Left lung (tissue), 14 donors: ENCODE measurements at places on chromosomes 16 and 17. TPM values are rescaled to one million over a fixed set of nuclear protein-coding genes. Genes with fewer than 3 reads are reported as not detected.

Gene GLTPD2
- polyA plus RNA-seq = 0.74 TPM

Gene DBNDD1
- 9.4 TPM for polyA plus RNA-seq

Gene TBX21
- 0.25 TPM for polyA plus RNA-seq

Gene EME1
- polyA plus RNA-seq = 11.7 TPM

Gene NUP88
- polyA plus RNA-seq = 66.8 TPM

GRCh38 chr16:50459496-50460080, 88.6 kb upstream of the NKD1 start:
- DNase-seq = no peak

- peak; percentile 84 for DNase-seq
These were observed 58.4 kb downstream of the EPN2 start for GRCh38 chr17:19295473-19296135.

DNA sequence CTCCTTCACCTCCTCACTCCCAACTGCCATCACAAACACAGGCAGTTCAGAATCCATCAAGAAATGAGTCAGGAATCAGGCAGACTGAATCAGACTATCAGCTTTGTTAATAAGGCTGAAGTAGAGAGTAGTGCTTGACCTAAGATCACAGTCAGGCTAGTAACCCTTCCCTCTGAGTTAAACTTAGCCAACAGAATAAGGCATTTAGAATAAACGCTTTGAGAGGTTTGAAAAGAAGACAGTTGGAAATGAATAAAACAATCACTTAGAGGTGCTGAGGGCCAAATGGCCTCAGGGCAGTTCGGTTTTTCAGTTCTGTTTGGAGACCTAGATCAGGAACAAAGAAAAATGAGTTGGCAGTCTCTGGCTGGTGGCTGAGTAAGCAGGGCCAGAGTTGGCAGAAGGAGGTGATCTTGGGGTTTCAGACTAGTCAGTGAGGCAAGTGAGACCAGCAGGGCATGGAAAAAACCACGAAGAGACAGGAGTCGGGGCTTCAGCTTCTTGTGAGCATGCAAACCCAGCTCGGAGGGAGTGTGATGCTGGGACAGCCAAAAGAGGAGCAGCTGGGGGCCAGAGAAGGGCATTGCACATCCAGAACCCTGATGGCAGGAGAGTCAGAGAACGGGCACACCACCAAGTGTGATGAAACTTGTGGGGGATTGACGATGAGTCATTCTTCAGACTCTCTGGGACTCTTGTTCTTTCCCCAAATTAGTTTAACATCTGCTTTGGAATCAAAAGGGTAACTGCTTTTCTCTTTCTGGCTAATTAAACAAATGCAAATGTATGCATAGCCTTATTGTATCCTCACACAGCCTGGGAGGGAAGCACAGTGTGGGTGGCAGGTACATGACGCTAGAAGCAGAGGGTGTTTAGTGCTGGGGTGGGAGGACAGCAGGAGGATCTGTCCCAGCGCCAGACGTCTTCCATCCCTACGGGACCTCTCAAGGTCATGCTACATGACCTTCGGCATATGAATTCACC, 54.8 kb downstream of the SPECC1 start:
- DNase-seq = peak; percentile 23

- DNase-seq = no peak
These were observed 27.6 kb downstream of the FOXL1 start for GRCh38 chr16:86605950-86606349.

DNA sequence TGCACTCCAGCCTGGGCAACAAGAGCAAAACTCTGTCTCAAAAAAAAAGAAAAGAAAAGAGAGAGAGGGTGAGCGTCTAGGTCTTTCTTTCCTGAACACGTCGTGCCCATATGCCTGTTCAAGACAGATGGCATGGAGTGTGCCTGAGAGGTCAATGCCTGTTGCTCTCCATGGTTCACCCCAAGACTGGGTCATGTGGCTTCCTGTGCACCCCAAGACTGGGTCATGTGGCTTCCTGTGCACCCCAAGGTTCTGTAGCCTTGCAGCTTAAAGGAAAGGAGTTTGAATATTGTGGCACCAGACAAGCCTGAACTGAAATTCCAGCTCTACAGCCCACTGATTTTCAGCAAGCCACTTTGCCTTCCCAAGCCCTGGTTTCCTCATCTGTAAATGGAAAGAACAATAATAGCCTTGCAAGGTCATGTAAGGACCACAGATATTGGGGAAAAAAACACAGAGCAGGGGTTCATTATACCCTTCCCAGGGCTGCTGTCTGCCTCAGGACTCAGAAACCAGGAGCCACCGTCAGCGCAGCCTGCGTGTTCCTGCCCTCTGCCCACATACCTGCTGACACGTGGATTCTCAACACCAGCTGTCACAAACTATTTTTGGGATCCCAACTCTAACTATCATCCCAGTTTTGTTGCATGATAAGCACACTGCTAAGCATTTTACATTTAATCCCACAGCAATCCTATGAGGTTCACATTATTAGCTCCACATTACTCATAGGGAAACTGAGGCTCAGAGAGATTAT, 18.0 kb upstream of the NAGS start:
- no peak for DNase-seq

- DNase-seq = no peak
These were observed 7.3 kb upstream of the SREBF1 start for GRCh38 chr17:17844079-17844478.

DNA sequence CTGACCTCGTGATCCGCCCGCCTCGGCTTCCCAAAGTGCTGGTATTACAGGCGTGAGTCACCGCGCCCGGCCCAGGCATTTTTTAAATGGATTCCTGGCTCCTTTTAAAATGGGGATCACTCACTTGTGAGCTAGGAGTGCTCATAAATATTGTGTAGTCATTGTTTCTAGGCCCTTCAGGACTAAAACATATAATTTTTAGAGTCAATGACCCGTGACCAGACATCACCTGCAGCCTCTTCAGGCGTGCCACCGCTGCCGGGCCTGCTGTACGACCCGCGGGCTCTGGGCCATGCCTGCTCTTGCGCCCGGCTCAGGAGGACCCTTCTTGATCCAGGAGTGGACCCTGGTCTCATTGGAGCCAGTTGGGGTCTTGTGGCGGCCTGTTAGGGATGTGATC, 30.8 kb downstream of the EFCAB5 start:
- DNase-seq = no peak

GRCh38 chr17:63116967-63117830, 151.2 kb downstream of the TANC2 start:
- no peak for DNase-seq

GRCh38 chr16:56789360-56789759, 59.4 kb downstream of the NUP93 start:
- DNase-seq = no peak

DNA sequence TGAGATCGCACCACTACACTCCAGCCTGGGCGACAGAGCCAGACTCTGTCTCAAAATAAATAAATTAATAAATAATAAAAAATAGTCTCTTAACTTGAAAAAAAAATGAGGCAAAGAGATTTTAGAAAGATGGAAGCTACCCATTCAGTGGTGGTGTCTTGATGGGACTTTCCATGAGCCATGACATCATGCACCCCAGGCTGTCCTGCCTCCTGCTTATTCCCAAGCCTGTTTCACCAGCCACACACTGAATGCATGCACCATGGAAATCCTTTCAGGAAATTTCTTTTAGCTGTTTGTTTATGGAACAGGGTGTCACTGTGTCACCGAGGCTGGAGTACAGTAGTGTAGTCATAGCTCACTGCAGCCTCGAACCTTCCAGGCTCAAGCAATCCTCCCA, 8.9 kb upstream of the DLX3 start:
- DNase-seq = no peak

DNA sequence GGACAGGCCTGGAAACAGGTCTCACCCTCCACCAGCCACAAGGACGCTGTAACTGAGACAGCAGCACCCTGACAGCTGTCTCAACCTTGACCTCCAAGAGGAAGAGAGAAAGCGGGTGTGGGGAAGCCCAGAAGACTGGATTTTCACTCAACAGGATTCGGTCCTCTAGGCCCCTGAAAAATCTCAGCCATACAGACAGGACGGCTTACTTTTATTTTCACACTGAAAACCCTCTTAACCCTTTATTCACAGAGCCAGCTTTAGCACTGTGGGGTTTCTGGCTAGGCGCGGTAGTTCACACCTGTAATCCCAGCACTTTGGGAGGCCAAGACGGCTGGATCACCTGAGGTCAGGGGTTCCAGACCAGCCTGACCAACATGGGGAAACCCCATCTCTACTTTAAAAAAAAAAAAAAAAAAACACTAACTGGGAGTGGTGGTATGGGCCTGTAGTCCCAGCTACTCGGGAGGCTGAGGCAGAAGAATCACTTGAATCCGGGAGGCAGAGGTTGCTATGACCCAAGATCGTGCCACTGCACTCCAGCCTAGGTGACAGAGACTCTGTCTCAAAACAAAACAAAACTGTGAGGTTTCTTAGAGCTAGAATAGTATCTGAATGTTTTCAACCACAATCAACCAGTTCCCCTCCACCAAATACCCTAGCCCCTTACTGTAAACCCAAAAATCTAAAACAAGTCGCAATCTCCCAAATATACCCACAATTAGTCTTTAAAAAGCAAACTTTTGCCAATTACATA, 5.3 kb downstream of the ANKRD11 start:
- no peak for DNase-seq

DNA sequence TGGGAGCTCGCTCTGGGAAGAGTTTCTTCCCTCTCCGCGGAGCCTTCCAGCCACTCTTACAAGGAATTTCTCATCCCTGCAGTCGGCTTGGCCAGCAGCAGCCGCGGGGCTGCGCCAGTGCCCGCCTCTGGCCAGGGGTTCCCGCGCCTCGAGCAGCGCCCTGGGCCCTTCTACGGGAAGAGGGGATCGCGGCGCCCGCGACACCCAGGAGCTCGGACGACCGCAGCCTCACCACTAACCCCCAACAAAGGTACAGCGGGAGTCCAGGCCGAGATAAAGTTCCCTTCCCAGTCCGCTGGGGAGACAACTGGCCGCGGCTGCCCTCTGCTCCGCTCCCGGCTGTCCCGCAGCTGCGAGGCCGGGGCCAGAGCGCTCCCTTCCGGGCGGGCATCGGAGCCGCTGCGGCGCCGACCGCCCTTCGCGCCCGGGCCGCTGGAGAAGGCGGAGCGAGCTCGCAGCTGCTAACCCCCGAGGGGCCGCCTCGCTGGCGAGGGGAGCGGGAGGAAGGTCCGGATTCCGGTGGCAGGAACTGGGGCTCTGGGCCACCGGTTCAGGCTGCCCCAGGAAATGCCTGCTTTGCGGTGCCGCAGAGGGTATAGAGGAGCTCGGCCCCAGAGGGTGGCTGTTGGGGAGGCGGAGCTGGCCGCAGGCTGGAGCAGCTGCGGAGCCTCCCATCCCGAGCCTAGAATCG, 3.6 kb upstream of the HS3ST3B1 start:
- DNase-seq = peak; percentile 90

GRCh38 chr17:3966720-3967363, 2.6 kb upstream of the ATP2A3 start:
- no peak for DNase-seq

DNA sequence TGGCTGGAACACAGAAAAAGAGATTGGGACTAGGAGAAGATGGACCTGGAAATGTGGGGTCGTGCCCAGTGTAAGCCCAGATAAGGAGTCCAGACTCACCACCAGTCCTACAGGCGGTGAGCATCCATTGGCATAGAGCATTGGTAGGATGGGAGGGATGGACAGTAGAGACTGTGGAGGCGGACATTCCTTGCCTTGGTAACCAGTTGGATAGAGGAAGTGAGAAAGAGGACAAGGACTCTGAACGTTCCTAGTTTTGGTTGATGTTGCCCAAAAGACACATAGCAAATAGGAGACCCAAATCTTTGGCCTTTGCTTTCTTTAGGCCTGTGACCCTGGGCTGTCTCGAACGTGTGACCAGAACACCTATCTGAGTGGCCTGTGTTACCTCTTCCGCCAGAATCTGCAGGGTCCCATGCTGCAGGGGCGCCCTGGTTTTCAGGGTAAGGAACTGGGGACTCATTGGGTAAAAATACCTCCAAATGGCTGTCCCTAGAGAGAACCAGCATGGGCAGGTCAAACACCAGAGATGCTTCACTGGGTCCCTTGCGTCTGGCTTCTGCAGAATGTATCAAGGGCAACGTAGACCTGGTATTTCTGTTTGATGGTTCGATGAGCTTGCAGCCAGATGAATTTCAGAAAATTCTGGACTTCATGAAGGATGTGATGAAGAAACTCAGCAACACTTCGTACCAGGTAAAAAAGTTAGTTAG, 6.4 kb downstream of the ITGAL start:
- no peak for DNase-seq

DNA sequence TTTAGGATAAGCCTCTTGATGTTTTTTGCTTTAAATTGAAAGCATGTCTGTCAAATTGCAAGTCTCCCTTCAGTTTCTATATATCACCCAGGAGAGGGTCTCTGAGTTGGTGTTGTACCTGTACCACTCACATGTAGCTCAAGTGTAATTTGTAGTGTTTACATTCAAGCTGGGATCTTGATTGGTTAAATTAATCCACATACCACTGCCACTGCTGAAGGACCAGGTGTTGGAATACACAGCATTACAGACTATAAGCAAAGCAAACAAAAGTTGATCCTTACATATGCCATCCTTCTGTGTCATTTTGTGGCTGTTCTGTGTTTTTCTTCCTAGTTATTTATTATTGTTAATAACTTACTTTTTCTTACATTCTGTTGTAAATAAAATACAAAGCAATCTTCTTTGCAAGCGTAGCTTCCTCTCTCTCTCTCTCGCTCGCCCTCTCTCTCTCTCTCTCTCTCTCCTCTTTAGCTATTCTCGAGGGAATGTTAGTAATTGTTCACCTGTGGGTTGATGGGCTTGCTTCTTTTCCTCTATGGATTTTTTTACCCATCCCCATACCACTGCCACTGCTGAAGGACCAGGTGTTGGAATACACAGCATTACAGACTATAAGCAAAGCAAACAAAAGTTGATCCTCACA, 20.8 kb upstream of the NOL11 start:
- DNase-seq = no peak

DNA sequence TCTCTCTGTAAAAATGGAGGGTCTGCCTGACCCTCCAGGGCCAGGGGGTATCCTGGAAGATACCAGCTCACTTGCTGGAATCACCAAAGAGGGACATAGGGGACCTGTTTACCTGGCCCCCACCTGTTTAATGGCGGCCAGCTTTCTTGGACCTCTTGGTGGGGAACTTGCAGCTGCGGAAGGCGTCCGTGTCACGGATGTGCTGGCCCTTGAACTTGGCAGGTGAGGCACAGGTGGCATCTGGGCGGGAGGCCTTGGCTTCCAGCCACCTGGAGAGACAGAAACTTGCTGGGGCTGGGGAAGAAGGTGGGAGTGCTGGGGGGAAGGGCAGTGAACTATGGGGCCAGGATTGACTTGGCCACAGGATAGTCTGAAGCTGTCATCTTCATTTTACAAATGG, 3.5 kb downstream of the CHAD start:
- DNase-seq = no peak

GRCh38 chr17:46011711-46012505, 12.9 kb downstream of the STH start:
- DNase-seq = no peak
